Stimulated activated CD8-positive, alpha-beta memory T cell treated with anti-CD3 and anti-CD28 coated beads, Interleukin-2, amount 100 ng/mL, for 48 hours (primary cell): ENCODE measurements at places on chromosomes 4 and X.
A peak's percentile ranks its signal among the peaks of the same experiment; 100 is the strongest.

DNA sequence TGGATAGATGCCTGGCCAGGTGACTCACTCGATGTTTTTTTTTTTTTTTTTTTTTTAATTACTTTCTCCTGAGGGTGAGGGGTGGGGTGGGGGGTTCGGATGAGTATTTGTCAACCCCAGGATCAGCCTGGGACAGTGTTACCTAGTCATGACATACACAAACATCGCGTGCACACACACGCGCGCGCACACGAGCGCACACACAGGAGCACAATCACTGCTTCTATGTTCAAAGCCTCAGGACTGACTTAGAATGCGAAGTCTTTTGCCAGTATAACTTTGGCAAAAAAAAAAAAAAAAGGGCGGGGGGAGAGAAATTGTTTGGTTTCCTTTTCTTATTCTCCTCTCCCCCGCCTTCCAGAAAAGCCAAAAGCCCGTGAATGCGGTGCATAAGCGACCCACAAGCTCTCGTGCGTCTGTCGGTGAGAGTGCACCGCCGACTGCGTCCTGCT, 115.0 kb upstream of the TEX13C start:
- no peak for DNase-seq

DNA sequence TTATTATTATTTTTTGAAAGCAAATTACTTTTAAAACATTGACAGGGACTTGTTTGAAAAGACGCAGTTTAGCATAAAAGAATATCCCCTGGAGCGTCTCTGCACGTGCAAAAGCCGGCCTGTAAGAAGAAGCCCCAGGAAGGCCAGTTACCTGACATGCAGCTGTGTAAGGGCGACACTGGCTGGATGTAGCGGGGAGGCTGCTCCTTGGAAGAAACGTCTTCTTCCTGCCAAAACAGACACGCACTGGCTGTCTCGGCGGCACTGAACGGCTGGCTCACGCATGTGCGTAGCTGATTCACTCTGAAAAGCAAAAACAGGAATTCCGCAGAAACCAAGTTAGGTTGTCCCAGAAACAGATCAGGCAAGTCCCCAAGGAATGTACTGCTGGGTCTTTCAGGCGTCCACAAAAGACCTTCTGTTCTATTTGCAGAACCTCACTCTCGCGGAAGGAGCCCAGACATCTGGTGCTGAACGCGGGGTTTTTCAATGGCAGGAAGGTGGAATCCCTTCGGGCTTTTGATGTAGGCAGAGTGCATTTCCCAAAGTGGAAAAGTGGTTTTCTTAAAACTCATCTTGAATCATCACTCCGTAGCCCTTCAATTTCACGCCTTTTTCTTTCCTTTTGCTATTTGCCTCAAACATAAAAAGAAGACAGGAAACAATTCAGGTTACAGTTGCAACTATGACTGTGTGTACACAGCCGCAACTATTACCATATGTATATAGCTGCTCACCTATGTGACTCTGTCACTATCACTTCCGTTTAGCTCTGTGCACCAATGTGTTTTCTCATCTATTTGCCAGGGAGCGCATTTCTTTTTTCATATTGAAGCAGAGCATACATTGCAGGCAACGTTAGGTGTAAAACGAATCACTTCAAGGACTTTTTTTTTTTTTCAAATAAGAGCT, 38.1 kb upstream of the ARSH start:
- DNase-seq: no peak

- DNase-seq: no peak
Observed at GRCh38 chr4:62130637-62131036, 930.5 kb downstream of the ADGRL3 start.

DNA sequence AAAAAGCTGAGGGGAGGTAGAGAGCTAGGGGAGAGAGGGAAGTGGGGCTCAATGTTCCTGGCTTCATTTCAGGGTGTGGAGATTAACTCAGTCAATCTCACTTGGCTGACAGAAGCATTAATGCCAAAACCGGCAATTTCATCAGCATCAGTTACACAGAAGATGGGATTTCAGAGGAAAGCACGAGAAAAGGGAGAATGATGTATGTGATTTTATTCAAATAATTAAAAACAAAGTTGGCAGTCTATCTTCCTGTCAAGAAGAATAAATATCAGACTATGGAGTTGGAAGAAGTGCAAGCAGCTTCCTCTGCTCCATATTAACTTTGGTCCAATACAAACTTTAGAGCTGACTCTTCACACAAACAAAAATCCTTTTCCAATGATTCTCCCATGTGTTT, 29.6 kb upstream of the HCCS start:
- no peak for DNase-seq

- no peak for DNase-seq
Observed at GRCh38 chr4:88975958-88976774, 80.8 kb downstream of the FAM13A start.

- no peak for DNase-seq
Observed at GRCh38 chr4:86810847-86811246, 38.3 kb downstream of the SLC10A6 start.

GRCh38 chr4:186688150-186688943, 35.3 kb downstream of the FAT1 start:
- no peak for DNase-seq

- peak; percentile 31 for DNase-seq
Observed at GRCh38 chr4:153115322-153116290, 88.6 kb upstream of the TRIM2 start.

DNA sequence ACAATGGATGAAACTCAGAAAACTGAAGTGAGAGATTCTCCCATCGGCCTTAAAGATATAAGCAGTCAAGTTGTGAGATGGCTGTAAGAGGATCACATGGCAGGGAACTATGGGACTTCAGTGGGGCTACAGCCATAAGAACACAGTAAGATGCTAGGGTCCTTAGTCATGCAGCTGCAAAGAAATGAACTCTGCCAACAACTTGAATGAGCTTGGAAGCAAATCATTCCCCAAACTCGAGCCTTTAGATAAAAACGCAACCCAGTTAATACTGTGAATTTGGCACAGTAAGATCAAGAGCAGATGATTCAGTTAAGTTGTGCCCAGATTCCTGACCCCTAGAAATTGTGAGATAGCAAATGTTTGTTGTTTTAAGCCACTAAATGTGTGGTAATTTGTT, 117.3 kb downstream of the FAM13A start:
- no peak for DNase-seq

- peak; percentile 7 for DNase-seq
Observed at GRCh38 chr4:143514497-143514896, 995 bp downstream of the SMARCA5 start.

GRCh38 chr4:83282049-83282535, 2.5 kb downstream of the COQ2 start:
- no peak for DNase-seq
